ENCODE measurements at places on chromosomes 6 and 20.

GRCh38 chr20:53736757-53737395 is 143.2 kb upstream of the ZNF217 start:
- no peak for DNase-seq

DNA sequence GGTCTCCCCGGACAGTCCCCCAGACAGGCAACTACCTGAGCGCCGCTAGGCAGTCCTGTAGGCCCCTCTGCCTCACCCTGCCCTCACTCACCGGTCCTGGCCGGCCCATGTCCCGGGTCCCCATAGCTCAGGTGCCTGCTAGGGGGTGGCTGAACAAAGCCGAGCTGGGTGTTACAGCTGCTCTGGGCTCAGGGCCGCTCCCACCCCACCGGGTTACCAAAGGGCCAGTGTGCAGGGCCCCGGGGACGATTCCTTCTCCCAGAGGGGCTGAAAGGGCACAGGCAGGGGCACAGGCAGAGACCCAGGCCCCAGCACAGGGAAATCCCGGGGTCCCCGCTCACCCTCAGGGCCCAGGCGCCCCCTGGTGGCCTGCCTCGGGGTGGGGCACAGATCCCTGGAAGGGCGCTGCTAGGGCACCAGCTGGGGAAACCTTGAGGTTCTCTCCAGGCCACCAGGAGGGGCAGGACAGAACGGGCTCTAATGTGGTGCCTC is 118.4 kb downstream of the GRM4 start:
- no peak for DNase-seq

GRCh38 chr6:168247443-168248147 is 72.0 kb downstream of the DACT2 start:
- DNase-seq: peak; percentile 33

DNA sequence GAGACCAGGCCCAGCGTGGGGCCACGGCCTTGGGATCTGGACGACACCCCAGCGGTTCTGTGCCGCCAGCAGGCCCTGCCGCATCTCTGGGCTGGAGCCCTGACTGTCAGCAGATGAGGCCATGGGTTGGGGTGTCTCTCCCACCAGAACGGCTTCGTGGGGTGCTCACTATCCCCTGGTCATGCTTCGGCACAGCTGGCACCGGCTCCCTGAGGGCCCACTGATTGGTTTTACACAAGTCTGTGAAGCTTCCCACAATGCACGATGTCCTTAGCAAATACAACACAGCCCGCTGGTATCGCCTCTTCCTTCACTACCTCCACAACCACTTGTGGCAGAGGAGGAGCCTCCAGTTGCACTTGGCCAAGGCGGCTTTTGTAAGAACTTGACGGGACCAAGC is 94.3 kb downstream of the THBS2 start:
- no peak for DNase-seq

- DNase-seq: no peak
These were observed 770.5 kb upstream of the FLRT3 start for GRCh38 chr20:15107931-15108330.

DNA sequence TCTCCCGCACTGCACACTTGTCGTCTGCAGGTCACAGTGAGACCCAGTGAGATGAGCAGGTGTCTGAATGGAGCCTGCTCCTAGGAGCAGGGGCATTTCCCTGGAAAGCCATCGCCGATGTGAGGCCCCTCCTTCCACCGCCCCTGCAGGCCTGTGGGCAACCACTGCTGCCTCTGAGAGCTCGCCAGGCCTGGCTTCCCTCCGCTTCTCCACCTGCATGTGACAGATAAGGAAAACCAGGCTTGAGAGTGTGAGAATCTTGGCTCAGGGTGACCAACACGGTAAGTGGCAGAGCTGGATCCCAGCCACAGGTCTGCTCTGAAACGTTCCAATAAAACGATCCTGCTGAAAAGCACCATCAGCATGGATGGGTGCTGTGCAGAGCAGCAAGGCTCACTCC is 332.8 kb downstream of the CDH4 start:
- DNase-seq: no peak

DNA sequence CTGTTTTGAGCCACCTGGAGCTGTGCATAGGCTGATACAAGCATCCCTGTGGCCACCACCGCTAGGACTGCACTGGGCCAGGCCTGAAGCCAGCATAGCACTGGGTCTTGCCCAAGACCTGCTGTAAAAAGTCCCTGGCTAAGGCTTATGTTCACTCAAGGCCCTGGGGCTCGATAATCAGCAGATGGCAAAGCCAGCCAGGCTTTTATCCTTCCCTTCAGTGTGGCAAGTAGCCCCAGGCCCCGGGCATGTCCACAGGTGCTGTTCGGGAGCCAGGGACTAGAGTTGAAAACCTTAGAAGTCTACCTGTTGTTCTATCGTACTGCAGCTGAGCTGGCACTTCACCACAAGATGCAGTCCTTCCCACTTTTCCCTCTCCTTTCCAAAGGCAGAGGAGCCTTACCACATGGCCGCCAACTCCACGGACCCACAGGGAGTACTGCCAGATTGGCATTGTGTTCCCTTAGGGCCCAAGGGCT is 226.4 kb upstream of the ZNF217 start:
- no peak for DNase-seq

DNA sequence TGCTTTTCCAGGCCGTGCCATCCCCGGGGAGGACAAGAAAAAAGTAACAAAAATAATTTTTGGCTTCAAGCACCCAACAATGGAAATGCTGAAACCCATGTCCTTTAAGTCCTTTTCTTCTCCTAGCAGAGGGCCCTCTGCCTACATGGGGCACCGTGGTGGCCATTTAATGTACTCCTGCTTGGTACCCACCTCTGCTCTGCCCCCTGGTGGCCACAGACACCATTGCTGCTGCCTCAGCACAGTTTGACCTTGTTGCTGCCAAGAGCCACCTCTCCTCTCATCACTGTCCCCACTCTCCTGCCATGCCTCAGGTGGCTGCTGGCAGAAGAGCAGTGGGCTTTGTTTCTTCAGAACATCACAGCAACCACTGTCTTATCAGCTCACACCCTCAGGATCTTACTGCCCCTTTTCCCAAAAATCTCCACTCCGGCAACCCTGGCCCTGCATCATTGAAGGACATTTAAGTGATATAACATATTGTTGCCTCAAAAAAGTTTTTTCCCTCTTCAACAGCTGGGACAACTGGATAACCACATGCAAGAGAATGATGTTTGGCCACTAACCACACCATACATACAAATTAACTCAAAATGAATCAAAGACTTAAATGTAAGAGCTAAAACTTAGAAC is 12.9 kb upstream of the ARMC2 start:
- peak; percentile 94 for DNase-seq

DNA sequence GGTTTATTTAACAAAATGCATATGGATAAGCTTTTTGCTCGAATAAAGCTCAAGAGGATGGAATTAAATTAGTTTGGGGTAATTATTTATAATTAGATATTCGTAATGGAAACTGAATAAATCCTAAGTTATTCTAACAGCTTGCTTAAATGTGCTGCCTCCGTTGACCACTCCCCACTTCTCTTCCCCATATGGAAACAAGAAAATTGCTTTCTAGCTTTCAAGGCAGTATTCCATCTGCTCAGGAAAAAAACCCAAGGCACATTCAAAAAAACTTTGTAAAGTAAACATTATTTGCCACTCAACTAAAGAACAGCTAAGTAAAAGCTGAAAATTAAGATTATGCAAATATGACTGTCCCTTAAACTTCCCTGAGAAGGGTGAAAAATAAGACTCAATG is 369.2 kb downstream of the HAO1 start:
- no peak for DNase-seq

GRCh38 chr6:111794727-111795452 is 78.4 kb downstream of the FYN start:
- DNase-seq: no peak

- DNase-seq: no peak
These were observed 482.7 kb upstream of the JARID2 start for GRCh38 chr6:14763139-14763538.

DNA sequence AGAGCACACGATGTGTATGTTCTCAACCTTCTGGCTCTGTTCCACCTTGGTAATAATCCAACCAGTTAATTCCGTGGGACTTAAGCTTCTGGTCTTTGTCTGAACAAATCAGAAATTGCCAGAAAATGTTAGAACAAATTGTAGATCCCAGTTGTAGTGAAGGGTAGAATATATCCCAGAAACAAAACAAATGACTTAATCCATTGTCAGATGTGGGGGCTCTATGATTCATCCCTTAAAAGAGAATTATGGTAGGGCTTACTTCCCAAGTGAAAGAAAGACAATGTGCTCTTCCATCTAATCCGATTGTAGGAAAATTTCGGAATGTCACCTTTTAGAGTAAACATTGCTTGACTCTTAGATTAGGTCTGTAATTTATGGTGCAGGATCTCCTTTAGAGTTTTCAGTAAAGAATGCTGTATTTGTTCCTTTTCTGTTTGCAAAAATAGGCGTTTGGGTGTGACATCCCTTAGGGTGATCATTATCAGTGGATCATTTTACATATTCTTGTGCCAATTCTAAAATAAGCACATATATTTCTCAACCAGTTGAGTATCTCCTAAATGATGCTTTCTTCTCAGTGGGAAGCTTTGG is 234.5 kb upstream of the ZNF217 start:
- peak; percentile 41 for DNase-seq

Data from Ammon's horn (tissue), 1 donor.